ENCODE measurements at places on chromosomes 12 and 14. TPM values are rescaled to one million over a fixed set of nuclear protein-coding genes. Genes with fewer than 3 reads are reported as not detected.

The RAB15 gene
- polyA plus RNA-seq: 22.8 TPM

The POTEM gene
- not detected for polyA plus RNA-seq

The ESYT1 gene
- 42.7 TPM for polyA plus RNA-seq

The EPS8 gene
- 61.6 TPM for polyA plus RNA-seq

Measured in large intestine (tissue), 12 donors.